ENCODE measurements at places on chromosomes 6 and 20.

GRCh38 chr6:120990866-120991265 is 343.4 kb downstream of the TBC1D32 start:
- no peak for DNase-seq

GRCh38 chr20:22512911-22513489 is 71.4 kb downstream of the FOXA2 start:
- no peak for DNase-seq

GRCh38 chr6:47180633-47181032 is 129.1 kb downstream of the TNFRSF21 start:
- no peak for DNase-seq

GRCh38 chr6:20028562-20028961 is 183.7 kb downstream of the MBOAT1 start:
- DNase-seq: no peak

DNA sequence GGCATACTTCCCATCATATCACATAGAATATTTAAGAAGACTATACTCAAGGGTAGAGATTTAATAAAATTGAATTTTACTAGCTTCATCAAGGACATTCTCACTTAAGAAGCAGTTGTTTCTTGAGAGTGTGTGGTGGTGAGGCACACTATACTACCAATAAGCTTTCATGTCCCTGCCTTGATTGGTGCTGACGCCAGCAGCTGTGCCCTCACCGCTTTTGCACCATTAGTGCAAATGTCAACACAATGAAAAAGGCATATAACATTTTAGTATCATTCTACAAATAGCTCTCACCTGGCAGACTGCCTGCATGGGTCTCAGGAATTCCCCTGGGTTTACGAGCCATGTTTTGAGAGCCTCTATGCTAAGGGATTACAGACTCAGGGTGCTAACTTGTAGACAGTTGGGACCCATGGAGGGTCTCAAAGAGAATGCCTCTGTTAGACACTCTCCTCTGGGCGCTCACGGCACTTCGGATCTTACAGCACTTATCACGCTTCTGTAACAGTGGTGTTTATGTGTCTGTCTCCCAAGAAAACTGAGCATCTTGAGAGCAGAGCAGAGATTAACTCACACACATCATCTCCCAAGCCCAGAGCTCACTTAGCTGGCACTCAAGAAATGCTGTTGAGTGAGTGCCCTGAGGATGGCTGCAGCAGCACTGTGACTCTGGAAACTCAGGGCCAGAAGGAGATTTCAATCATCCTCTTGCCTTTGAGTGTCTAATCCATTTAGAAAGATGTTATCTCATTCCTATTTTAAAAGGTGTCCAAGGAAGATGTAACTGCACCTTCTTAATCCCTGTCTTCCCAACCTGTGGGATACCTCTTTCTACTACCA is 143.3 kb upstream of the GPR6 start:
- no peak for DNase-seq

DNA sequence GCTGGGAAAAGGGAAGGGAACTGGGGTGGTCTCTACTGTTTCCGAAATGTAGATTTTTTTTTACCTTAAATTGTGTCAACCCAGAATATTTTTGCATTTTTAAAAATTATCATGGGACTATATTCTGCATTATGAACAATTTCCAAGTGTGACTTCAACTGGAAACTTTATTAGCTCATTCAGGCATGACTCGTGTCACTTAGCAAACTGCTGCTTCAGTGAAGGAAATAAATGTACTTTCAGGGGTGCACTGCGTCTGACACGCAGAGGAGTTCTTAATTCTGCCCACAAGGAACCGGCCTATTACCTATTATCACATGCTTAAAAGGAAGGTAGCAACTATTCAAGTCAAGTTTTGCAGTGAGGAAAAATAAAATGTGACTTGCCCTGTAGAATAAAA is 291.3 kb upstream of the PRDM1 start:
- no peak for DNase-seq

- no peak for DNase-seq
Measured at GRCh38 chr6:150686566-150686965, 86.9 kb downstream of the PLEKHG1 start.

DNA sequence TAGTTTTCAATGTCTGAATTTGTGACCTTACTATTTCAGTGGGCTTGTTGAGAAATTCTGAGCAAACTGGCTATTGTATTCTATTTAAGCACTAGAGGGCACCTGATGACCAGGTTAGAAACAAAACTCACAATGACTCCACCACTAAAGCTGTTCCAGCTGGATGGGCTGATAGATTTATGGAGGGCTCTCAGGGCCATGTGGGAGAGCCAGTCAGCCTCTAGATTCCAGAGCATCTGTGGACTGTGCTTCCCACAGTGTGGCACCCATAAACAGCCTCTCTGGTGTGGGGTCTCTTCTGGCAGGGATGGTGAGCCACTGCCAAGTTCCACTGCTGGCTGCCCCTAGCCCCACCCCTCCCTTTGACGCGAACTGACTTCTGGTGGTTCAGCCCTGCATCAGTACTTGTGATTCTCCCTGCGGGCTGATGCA is 29.2 kb downstream of the C6orf58 start:
- DNase-seq: no peak

DNA sequence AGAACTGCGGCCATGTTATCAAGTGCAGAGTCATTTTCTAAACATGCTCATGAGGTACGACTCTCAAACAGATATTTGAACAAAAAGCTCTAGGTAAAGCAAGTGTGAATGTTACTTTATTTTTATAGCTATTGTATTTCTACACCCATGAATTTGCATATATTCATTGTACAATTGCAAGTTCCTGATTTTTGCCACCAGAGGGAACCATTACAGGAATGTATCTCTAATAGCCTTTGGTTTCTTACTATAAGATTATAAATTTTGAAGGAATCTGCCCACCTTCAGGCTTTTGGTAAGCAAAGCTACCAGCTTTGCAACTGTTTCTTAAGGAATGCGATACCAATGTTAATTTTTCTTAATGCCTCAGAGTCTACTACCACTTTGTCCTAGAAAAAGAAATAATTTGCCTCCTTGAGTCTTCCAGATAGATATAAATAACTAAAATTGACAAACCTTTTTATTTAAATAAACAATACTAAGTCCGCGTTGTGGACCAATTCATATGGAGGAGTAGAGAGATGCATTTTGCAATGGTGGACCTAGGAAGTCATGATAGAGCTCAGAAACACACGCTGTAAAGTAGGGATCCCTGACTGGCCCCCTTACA is 125.4 kb upstream of the SAMD5 start:
- DNase-seq: no peak

DNA sequence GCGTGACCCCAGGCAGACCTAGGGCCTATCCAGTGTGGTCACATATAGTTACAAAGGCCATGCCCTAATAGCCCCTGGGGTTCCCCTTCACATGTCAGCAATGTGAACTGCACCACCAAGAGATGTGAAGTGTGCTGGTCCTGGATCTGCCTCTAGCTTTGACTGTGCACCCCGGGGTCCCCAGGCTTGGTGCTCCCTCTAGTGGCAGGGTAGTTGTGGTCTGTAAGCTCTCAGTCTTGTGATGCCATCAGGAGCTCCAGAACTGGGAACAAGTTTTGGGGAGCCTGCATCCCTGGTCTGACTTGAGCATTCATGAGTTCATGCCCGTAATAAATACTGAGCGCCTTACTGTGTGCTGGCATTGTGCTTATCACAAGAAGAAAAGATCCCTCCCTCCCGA is 143.4 kb downstream of the DHX35 start:
- DNase-seq: no peak

DNA sequence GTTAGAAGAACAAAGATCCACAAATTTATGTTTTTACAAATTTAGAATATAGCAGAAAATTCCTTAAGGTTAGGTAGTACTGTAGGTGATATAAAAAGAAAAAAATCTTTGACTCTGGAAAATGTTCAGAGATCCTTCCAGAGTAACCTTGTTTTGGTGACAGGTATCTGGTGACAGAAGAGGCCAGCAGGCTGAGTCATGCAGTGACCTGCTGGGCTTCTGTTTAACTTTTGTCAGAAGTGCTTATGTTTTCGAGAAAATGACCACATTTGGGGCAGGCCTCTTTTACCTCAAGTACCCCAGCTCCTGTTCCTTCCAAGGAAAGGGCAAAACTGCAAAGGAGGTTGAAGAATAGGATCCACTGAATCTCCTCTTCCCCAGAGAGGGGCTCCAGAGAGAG is 10.5 kb upstream of the CLDN20 start:
- peak; percentile 45 for DNase-seq

- DNase-seq: no peak
Measured at GRCh38 chr6:91634791-91635190, 1047.9 kb upstream of the MAP3K7 start.

All from adrenal gland (tissue), 19 donors.